Aorta (tissue), 5 donors: ENCODE measurements at places on chromosomes 4 and X. TPM values are rescaled to one million over a fixed set of nuclear protein-coding genes. Genes with fewer than 3 reads are reported as not detected.

- no peak for DNase-seq
- H3K4me1 ChIP-seq: peaks cover 4% of the 10 kb centered on the region
- H3K36me3 ChIP-seq: no peaks in the 10 kb centered on the region
Observed at GRCh38 chr4:39237179-39237578, 54.9 kb downstream of the WDR19 start.

GRCh38 chr4:146495269-146495668 lies 26.5 kb downstream of the SLC10A7 start:
- H3K27ac ChIP-seq: no peak overlapping the region
- H3K36me3 ChIP-seq: no peaks in the 10 kb centered on the region
- H3K27me3 ChIP-seq: no peaks in the 10 kb centered on the region
- no peak overlapping the region for H3K4me3 ChIP-seq
- DNase-seq: no peak

Gene FAM47E
- total RNA-seq: 1.8 TPM

DNA sequence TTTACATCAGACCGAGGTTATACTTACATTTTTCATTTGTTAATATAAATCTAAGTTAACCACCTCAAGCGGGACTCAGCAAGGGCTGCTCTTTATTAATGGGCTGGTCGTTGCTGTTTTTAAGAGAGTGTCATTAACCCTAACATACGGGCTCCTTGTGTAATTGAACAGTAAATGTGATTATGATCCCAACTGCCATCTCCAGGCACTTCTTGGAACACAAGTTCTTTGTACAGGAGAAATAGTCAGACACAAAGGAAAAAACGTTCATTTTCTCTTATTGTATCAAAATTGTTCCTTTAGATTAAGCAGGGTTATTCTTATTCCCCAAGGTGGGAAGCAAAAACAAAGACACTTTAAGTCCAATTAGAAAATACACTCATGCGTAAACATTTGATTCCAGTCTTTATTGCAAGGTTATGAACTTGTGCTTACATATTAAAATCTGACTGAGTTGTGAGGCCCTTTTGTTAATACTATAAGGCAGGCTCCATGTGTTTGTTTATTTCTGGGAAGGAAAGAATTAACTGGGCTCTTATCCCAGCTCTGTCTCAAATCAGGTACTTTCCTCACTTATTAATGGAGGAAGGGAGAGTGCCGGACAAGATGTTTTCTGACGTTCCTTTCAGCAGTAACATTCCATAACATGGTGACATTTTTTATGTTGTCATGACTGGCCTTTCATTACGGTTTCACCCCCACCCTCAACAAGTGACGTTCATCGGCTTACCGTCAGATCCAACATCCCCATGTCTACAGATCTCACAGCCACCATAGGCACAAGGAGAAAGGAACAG lies 95.9 kb downstream of the RASL11B start:
- H3K27me3 ChIP-seq: no peaks in the 10 kb centered on the region
- no peak overlapping the region for H3K4me3 ChIP-seq
- no peaks in the 10 kb centered on the region for H3K36me3 ChIP-seq
- H3K27ac ChIP-seq: no peak overlapping the region
